Adrenal gland (tissue), 19 donors: ENCODE measurements at places on chromosomes 12 and 14.

DNA sequence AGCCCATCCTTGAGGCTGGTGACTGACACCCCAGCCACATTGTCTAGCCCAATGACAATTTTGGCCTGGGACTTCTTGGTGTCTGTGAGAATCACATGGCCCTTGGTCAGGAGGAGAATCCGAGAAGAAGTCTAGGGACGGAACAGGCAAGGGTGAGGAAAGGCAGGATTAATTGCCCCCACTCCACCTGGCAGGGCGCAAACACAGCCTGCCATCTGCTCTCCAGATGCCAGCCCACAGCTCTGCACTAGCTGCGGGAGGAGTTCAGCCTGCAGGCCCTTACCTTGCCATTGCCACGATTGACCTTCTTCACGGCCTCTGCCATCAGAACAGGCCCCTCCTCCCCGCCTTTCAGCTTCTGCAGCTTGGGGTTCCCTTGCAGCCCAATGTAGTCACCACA is 13.1 kb upstream of the TAC3 start:
- DNase-seq: no peak

- no peak for DNase-seq
Measured at GRCh38 chr14:96225745-96226151, 21.1 kb downstream of the BDKRB2 start.

DNA sequence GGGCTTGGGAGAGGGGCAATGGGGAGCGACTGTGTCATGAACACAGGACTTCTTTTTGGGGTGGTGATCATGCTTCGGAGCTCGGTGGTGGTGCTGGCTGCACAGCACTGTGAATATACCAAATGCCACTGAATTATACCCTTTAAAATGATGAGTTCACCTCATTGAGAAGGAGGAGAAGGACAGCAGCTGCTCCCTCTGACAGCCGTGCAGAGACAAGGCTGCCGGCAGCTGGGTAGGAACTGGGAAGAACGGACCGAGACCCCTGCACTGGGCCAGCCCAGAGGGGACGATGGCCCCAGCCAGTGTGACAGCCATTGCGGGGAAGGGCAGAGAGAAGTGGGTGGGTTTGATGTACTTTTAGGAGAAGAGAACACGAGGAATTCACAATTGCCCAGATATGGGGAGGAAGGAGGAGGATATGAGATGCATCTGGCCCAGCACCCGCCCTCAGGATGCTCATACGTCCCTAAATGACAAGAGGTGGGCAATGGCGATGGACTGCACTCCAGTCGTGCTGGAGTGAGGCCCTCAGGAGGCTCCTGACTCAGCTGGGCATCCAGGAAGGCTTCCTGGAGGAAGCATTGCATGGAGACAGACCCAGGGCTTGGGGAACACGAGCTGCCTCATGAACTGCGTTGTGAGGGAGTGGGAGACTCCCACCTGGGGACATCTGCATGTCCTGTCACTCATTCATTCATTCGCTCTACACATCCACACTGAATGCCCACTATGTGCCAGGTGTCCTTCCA is 64.3 kb upstream of the C14orf180 start:
- DNase-seq: no peak

DNA sequence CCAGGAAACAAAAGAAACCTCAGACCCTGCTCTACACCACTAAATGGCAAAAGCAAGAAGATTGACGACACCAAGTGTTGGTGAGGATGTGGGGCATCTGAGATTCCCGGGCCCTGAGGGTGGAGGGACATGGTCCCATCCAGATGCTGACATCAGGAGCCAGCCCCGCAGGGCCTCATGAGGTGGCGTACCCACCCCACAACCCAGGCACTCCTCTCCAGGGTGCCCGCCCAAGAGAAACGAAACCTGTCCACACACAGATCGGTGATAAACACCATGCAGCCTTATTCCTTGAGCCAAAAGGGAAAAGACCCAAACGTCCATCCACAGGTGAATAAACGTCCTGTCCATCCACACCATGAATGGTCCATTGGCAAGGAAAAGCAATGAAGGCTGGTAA is 54.8 kb upstream of the C14orf180 start:
- DNase-seq: no peak

DNA sequence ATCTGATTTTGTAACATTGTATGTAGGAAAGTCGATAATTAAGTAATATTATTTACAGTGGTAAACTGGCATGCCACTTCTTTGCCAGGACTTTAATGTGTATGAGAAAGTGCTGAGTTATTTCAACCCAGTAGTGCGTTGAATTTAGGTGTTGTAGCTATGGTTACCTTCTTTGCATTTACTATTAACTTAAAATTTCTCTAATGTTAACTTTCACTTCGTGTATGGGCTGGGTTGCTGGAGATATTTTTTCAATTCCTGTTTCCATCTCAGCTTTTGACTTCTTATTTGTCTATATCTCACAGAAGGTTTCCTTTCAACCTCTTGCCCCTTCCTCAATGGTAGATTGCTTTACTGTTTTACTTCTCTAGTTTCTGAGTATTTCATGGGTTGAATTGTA is 1345.6 kb downstream of the FSCB start:
- no peak for DNase-seq

GRCh38 chr12:91687052-91688017 is 458.3 kb downstream of the BTG1 start:
- DNase-seq: no peak

GRCh38 chr12:95959107-95959506 is 16.0 kb downstream of the AMDHD1 start:
- DNase-seq: peak; percentile 31

DNA sequence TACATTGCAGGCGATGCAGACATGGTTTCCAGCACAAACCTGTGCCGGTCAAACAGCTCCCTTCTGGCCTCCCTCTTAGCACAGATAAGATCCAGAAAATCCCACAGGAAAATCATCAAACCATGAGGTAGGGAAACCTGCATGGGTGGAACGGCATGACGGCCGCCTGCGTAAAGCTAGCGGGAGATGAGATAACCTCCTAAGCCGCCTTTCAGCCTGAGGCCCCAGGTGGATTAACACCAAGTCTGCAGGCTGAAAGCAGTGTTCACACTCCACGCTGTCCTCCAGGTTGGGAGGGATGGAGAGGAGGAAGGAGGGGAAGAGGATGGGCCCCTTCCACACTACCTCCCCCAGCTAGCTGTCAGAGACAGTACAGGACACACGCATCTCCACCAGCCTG is 63.8 kb downstream of the TSPAN11 start:
- no peak for DNase-seq

DNA sequence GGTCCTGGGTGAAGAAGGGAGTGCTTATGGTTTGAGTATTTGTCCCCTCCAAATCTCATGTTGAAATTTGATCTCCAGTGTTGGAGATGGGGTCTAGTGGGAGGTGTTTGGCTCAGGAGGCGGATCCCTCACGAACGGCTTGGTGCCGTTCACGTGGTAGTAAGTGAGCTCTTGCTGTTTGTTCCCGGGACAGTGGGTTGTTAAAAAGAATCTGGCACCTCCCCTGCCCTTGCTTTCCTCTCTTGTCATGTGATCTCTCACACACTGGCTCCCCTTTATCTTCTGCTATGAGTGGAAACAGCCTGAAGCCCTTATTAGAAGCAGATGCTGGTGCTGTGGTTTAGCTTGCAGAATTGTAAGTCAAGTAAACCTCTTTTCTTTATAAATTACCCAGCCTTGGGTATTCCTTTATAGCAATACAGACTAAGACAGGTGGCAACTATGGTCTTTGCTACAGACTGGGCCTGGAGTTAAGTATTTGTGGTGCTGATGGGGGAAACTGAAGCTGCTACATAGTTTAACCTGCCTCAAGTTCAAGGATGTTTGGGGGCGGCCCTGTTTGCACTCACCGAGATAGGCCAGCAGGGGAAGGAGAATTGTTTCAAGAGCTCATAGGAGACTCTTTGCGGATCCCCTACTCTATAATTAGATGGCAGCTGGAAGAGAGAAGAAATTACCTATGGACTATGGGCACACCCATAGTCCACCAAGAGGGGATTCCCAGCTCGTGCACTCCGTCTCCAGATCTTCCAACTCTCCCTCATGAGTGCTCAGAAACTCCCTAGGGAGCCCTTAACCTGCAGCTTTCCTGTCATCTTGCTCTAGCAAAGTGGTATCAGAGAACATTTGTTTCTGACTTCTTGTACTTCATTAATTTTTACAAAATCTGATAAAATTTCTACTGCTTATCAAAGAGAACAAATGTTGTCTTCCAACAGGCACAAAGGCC is 164.6 kb downstream of the SLC15A5 start:
- no peak for DNase-seq

DNA sequence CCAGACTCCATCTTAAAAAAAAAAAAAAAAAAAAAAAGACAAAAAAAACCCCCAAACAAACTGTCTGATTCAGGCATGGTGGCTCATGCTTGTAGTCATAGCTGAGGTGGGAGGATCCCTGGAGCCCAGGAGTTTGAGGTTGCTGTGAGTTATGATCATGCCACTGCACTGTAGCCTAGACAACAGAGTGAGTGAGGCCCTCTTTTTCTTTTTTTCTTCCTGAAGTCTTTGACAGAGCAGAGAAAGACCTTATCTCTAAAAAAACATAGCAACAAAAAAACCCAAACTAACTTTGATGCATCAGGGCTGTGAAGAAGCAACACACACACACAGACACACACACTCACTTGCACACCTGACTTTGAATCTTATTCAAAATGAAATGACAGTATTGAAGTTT is 7.7 kb upstream of the AMN1 start:
- no peak for DNase-seq

DNA sequence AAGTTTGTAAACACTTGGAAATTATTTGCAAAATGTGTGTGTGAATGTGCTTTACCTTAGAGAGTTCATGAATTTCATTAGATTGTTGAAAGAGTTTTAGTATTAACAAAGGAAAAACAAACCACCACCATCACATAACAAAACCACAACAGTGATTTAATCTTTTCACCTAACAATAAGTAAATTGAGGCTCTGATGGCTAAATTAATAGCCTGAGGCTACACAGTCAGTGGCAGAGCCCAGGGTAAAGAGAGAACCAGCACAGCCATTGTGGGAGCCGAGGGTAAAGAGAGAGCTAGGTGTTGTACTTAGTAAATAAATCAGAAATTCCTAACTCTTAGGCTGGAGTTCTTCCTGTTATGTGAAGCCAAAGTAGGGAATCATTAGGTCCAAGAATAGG is 51.2 kb upstream of the CAPRIN2 start:
- DNase-seq: no peak

- DNase-seq: no peak
Measured at GRCh38 chr12:103318566-103318965, 177.2 kb downstream of the C12orf42 start.

GRCh38 chr12:92926549-92926948 is 2.5 kb downstream of the EEA1 start:
- no peak for DNase-seq

DNA sequence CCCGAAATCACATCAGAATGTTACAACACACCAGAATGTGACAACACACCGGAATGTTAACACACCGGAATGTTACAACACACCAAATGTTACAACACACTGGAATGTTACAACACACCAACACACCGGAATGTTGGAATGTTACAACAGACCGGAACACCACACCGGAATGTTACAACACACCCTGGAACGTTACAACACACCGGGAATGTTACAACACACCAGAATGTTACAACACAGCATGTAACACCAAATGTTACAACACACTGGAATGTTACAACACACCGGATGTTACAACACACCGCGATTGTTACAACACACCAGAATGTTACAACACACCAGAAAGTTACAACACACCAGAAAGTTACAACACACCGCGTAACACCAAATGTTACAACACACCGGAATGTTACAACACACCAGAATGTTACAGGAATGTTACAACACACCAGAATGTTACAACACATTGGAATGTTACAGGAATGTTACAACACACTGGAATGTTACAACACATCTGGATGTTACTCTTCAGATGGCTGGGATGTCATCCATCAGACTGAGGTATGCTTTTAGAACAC is 21.1 kb downstream of the CHFR start:
- DNase-seq: no peak

DNA sequence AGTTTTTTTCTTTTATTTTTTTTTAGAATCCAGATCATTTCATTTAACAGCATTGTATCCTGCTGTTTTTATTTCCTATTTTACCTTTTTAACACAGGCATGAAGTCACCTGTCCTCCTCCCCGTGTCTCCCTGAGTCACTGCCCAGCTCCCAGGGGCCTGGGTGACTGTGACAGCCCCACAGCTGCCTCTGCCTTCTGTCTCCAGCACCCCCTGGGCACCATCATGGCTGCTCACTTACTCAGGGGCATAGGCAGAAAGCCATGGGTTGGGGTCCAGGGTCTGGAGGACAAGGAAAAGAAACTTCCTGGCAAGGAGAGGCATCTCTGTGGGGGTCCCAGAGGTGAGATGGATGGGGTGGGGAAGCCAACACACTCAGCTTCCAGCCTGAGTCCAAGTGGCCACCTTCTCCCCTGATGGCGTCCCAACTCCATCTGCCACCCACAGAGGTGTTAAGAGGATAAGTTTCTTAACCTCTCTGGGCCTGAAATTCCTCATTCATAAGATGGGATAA is 25.3 kb downstream of the TMEM63C start:
- no peak for DNase-seq

DNA sequence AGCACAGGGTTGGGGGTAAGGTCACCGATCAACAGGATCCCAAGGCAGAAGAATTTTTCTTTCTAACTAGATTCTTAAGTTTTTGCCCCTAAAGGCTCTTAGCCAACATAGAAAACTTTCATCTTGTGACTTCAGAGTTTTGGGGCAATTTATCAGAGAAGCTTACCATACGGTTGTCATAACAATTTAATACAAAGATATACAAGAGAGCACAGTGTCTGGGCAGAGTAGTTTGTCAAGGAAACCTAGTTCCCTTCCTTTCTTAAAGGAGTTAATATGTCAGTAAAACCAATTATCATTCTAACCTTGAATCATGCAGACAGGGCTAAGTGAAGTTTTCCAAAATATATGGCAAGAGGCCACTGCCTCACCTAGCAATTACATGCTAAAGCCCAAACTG is 18.4 kb downstream of the NR2C1 start:
- DNase-seq: no peak

- no peak for DNase-seq
Measured at GRCh38 chr12:32139064-32139421, 32.4 kb downstream of the BICD1 start.

DNA sequence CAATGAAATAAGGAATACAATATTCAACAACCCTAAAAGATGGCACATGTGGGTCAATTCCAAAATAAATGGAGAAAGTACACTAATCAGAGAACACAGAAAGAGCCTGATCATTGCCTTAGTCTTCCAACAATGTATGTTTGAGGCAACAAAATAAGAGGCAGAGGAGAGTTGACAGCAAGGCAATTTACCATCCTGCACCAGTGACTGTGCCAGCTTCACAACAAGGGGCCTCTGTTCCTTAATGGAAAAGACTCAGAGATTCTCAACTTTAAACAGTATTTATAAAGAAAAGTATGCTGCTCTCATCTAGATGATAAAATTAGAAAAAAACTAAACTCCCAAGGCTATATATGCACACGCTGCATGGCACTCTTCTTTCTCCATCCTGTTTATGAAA is 25.9 kb downstream of the EPS8 start:
- DNase-seq: no peak

- DNase-seq: no peak
Measured at GRCh38 chr14:32578181-32578580, 249.1 kb downstream of the AKAP6 start.

DNA sequence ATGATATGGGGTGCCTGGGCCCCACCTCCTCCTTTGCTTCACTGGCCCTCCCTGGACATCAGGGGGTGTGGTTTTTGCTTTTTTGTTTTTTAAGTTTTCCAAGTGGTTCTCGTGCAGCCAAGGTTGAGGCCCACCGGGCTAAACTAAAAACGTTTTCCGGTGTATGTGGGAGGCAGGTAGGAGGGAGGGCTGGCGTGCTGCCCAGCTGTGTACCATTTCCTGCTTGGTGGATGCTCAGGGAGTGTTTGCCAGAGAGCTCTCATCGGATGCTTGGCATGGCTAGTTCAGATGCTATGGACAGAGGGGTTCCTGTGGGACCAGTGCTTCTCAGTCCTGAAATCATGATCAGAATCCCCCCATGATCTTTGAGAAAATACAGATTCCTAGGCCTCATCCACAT is 246.4 kb downstream of the CACNA1C start:
- DNase-seq: no peak
